ENCODE measurements at places on chromosomes 11 and 22.
A peak's percentile ranks its signal among the peaks of the same experiment; 100 is the strongest.

DNA sequence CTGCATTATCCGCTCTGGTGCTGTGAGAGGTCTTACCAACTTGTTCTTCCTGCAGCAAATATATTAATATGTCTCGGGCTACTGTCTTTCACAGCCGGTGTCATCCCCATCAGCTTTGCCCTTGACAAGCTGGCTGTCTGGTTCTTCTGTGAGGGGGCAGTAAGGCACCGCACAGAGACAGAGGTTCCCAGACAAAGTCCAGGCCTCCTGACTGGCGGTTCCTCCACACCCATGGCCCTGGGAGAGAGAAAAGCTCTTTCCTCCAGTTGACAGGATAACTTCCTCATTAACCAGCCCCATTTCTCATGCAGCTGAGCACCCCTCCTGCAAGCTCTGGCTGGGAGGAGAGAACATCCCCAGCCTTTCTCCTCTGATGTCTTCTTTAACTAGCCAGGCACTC is 212.5 kb upstream of the SEZ6L start:
- no peak for DNase-seq

- no peak for DNase-seq
Measured at GRCh38 chr11:34960277-34960676, 43.9 kb downstream of the PDHX start.

DNA sequence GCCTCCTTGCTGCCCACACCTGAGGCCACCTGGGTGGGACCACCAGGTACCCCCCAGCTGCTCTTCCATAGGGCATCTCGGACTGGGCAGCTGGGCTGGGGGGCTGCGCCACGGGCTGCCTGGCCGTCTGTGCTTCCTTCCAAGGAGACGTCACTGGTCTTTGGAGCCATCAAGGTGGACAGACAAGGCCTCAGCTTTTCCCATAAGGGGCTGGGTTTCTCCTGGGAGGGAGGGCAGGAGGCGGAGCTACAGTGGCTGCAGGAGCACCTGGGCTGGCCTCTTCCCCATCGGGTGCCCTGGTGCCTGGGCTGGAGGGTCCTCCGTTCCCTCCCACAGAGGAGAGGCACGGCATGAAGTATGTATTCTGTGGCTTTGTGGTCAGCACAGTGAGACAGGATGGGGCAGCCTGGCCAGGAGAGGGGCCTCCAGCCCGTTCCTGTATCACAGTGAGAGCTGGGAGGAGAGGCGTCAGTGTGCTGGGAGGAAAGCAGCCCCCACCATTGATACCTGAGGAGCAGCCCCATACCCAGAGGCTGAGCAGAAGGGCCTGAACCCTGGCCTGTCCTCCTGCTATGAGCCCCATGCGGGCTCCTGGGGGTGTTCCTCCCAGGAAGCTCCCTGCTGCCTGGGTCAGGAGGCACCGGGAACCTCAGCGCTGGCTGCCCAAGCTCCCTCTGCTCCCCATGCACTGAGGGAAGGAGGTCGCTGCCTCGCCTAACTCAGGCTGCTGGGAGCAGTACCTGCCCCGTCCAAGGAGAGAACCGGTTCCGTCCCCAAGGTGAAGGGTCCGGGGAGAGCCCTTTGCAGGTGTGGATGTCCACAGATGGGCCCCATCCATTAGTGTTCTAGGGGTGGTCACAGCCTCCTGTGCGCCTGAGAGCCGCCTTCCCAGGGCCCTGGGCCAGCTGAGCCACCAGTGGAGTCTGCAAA is 1075.0 kb downstream of the BRD1 start:
- DNase-seq = no peak

DNA sequence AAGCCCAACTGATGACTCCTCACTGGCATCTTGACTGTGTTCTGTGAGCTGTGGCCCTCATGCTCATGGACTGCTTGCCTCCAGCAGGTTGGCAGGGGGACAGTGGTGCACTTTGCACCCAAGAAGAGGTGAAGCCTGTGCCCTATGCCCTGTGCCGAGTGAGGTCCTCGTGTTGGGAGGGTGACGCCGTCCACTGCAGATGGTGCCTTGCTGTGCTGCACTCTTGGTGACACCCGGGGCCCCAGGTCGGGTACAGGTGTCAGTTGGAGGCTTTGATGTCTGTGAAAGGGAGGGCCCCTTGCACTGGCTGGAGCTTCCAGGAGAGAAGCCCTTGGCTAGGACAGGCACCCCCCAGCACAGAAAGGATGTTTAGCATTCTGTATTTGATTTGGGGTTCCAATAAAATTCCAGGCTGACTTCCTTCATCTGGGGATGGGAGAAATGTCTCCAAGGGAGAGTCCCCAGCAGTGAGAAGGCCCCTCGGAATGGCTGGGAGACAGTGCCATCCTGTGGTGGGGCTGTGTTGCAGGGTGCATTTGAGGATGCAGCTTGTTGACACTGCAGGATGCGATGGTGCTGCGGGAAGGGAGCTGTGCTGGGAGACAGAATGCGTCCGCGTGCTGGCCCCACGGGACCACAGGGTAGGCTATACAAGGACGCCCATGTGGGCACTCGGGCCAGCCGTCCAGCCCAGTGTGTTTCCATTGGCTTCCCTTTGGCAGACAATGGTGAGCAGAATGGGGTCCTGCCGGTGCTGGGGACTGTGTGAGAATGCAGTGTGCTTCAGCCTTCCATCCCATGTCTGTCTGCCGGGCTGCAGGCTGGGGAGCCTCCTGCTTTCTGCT is 2.5 kb upstream of the ZDHHC8 start:
- peak; percentile 43 for DNase-seq

- no peak for DNase-seq
Measured at GRCh38 chr11:57126766-57127400, 54.9 kb upstream of the LRRC55 start.

- DNase-seq = no peak
Measured at GRCh38 chr22:48555606-48556005, 1272.1 kb downstream of the BRD1 start.

DNA sequence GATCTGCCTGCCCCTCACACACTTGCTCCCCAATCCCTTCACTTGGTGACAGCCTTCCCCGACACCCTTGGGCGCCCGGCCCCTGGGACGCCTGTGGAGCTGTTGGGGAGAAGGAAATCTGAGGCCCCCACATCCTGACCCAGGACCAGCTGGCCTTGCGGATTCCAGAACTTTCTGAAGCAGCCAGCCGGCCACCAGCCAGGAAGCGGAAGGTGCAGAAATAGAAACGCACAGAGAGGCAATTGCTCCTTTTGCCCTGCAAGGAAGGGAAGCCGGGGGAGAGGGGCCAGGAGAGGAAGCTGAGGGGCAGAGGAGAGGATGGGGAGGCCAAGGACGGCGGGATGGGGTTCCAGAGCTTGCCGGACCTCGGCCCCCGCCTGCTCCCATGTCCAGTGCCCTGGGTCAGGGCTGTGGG is 66.7 kb upstream of the LINC01488 start:
- no peak for DNase-seq

DNA sequence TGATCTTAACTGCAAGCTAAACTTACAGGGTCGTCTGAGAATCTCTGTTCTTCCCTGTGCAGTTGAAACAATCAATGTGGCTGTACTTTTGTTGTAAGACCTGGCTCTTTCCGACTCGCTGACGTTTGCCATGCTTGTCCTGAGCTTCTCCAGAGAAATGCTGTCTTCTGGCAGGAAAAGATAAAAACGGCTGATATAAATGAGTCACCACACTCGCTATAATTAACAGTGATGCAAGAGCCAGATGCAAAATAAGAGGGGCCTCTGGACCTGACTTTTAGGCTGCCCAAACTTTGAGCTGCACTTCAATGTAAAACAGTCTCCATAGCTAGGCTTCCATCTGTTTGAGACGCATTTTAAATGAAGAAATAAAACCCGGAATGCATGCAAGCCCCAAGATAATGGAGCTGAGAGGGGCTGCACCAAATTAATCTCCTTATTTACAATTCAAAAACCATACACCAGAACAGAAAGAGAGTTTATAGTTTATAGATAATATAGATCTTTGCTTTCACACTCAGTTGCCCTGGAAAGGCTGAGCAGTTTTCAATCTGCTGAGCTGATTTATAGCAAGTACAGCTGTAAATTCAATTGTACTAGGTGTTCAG is 48.5 kb downstream of the WT1 start:
- DNase-seq = no peak

All from germinal center (tissue), 1 donor.